KG1 (cell line): ENCODE measurements at places on chromosomes 3 and 15.

GRCh38 chr3:43707998-43708397 is 17.3 kb downstream of the ABHD5 start:
- DNase-seq, result no peak

GRCh38 chr3:69462826-69463100 is 76.9 kb upstream of the FRMD4B start:
- no peak for DNase-seq

GRCh38 chr15:29724026-29724425 is 98.2 kb downstream of the TJP1 start:
- DNase-seq, result no peak

DNA sequence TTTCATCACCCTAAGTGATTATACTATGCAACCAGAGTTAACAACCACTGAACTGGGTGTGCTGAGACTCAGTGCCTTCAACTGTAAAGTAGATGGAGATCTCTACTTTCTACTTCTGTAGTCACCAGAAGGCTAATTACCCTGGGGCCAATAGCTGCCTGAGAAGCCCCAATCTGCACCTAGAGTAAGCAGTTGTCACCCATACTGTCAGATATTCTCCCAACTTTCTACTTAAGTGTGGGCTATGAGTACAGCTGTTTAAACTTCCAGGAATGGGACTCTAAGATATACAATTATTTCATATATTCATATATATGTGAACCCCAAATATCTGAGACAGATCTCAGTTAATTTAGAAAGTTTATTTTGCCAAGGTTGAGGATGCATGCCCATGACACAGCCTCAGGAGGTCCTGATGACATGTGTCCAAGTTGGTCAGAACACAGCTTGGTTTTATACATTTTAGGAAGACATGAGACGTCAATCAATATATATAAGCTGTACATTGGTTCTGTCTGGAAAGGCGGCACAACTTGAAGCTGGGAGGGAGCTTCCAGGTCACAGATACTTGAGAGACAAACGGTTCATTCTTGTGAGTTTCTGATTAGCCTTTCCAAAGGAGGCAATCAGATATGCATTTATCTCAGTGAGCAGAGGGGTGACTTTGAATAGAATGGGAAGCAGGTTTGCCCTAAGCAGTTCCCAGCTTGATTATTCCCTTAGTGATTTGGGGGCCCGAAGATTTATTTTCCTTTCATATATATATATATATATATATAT is 41.9 kb downstream of the CCNL1 start:
- no peak for DNase-seq

DNA sequence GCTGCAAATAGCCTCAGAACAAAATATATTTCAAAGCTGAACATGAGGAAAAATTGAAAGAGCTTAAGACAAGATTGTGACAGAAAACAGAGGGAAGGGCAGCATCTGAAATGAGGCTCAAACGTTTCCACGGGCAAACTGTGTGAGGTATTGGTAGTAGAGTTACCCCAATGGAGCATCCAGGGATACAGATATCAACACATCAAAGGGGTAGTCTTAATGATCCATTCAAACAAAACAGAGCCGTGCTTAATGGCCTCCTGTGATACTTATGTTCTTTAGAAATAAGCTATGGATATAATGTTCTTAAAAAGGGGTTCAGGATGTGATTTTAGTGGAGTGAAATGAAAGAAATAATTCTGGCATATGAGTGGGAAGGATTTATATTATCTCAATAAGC is 430.3 kb upstream of the PDZRN3 start:
- no peak for DNase-seq

DNA sequence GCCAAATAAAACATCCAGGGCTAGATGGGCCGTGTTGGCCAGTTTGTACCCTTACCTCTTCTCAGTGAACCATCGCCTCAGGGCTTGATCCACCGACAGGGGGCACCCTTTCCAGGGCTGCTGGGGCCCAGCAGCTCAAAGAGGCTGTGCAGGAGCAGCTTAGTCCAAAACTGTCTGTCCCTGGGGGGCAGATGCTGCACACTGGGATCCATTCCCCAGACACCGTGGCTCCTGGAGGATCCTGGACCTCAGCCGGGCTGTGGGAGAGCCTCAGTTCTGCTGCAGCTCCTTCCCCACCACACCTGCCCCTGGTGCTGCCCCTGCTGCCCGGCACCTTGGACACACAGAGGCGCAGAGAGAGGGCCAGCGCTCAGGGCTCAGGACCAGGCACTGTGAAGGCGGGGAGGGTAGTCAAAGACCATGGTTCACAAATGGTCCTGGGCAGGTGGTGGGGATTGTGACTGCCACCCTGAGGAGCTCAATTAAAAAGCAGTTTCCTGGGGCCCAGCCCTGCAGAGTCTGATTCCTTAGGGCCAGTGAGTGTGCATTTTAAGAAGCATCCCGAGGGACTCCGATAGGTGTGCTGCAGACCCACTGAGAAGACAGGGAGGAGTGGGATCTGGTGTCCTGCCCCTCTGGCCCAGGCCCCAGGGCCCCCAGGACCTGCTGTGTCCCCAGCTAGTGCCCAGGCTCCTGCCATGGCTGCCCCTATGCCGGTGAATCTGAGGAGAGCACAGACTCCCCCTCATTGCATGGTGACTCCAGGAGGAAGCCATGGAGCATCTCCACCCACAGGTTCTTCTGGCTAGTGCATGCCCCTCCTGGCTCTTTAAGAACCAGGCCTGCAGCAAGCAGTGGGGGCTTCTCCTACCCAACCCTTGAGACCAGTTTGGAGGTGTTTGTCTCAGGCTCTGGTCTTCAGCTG is 86.5 kb upstream of the PRR20G start:
- no peak for DNase-seq

DNA sequence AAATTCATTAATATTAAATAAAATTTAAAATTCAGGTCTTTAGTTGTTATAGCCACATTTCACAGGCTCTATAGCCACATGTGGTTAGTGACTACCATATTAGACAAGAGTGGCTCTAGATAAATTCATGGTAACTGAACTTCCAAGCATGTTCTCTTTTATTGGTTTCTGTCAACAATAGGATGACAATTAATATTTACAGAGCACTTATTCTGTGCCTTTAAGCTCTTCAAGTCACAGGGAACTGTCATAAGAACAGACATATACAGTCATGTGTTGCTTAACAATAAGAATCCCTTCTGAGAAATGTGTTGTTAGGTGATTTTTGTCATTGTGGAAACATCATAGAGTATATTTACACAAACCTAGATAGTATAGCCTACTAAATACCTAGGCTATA is 38.8 kb upstream of the SLC25A36 start:
- no peak for DNase-seq
